ENCODE measurements at places on chromosomes 6 and 20.

GRCh38 chr6:132548746-132549463, 3.6 kb upstream of the TAAR8 start:
- DNase-seq: no peak

DNA sequence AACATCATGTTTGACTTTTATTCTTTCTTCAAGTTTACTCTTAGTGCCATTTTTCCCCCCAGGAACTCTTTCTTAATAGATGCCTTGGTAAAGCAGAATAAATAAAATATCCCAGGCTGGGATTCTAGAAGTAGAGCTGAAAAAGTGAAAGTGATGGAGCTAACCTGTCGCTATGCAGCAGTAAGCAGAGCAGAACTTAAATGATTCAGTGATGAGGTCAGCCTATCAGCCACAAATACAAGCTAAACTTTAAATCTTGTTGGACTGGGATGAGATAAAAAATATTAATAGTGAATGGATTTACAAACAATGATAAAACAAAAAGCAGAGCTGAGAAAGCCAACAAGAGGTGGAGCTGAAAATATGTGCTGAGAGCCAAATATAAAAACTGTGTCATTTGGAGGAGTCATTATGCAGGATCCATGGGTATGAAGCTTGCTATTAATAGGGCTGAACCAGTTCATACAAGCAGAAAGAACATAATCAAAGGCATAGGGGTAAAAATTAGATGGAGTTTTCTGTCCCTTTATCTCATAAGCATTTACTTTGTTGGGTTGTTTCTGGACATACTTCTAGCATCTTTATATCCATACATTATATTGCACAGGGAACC, 877.8 kb downstream of the EPHA7 start:
- no peak for DNase-seq

DNA sequence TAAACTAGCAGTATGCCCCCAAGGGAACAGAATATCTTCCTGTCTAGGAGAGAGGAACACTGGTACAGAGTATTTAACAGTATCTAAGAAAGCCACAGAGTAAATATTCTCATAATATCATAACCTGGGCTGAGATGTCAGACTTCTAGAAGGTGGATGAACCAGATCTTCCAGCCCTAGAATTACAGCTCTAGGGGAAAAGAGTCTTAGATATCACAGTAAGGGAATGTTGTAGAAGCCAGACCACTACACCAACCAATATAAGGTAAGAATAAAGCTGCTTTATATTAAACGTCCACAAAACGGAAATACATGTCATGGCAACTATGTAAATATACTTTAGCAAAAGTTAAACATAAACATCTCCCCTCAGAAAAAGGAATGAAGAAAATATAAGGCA, 12.4 kb downstream of the SERINC1 start:
- DNase-seq: no peak

DNA sequence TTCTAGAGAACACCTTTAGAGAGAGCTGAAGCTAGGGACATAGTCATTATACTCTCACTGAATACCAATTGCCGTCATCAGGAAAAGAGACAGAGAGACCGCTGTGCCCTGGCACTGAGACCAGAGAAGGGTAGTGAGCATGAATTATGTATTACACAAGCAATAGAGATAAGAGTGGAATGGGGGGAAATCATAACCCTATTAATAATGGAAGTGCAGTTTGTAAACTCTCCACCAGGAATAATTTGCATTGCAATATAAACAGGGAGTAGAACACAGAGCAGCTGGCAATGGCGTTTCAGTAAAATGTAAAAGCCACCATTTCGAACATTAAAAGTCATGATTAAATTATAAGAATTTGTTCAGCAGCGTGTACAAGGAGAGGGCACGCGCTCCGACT, 244.5 kb downstream of the MAFB start:
- DNase-seq: no peak

- DNase-seq: no peak
Measured at GRCh38 chr6:109344226-109344625, 38.0 kb downstream of the CD164 start.

- no peak for DNase-seq
Measured at GRCh38 chr6:169866140-169866534, 114.7 kb downstream of the ERMARD start.

DNA sequence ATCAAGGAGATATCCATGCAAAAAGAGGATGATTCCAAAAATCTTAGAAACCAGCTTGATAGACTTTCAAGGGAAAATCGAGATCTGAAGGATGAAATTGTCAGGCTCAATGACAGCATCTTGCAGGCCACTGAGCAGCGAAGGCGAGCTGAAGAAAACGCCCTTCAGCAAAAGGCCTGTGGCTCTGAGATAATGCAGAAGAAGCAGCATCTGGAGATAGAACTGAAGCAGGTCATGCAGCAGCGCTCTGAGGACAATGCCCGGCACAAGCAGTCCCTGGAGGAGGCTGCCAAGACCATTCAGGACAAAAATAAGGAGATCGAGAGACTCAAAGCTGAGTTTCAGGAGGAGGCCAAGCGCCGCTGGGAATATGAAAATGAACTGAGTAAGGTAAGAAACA, 10.1 kb upstream of the SNRNP48 start:
- no peak for DNase-seq

DNA sequence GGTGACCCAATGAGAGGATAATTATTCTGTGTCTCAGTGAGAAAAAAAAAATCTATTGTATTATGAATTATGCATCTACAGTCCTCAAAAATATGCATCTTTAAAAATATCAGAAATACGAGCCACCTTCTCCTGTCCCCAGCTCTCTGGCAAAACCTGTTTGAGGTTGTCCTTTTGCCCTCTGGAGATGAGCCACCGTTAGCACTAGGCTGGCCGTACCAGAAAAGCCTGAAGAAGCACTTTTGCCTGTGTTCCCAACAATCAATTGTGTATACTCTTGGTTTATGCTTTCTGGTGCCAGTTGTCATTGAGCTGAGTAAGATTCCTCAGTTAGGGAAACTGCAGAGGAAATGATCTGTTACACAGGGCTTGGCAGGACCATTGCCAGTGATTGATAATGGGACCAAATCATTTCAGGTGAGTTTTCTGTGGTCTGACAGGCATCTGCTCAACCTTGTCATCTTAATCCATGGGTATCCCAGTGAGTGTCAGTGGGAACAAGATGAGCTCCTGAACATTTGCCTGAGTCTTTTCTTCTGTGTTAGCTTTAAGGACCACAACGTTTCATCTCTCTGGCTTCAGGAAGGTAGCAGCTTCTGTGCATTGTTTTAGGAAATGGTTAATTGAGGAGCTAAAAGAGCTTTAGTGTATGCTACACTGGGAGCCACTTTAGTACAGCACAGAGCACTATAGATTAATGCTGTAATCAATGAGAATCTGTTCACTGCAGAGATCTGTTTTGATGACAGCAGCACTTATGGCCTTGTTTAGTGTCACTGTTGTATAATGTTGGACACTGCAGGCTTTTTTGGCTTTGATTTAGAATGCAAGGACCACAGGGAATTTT, 330.1 kb downstream of the RIMS1 start:
- DNase-seq: no peak

GRCh38 chr6:4287811-4288244, 152.5 kb upstream of the ECI2 start:
- no peak for DNase-seq

DNA sequence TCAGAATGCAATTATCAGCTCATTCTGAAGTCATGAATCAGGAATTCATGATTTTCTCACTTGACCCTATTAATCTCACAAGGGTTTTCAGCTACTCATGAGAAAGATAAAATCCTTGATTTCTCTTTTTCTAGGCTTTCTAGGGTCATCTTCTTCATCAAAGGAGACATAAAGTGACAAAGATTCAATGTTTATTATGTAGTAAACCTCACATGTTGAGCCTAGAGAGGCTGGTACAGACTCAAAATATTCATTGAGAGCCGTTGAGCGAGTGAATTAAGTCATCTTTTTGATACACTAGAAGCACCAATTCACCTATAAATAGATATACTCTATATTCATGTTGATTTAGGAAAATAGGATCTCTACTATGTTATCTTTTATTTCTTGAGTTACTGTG, 104.8 kb upstream of the TRAF3IP2 start:
- DNase-seq: no peak

- DNase-seq: no peak
Measured at GRCh38 chr6:136249336-136249735, 775 bp downstream of the MTFR2 start.

- no peak for DNase-seq
Measured at GRCh38 chr6:33013608-33014007, 4.2 kb upstream of the HLA-DOA start.

GRCh38 chr6:100456141-100456907, 8.4 kb downstream of the SIM1 start:
- no peak for DNase-seq

DNA sequence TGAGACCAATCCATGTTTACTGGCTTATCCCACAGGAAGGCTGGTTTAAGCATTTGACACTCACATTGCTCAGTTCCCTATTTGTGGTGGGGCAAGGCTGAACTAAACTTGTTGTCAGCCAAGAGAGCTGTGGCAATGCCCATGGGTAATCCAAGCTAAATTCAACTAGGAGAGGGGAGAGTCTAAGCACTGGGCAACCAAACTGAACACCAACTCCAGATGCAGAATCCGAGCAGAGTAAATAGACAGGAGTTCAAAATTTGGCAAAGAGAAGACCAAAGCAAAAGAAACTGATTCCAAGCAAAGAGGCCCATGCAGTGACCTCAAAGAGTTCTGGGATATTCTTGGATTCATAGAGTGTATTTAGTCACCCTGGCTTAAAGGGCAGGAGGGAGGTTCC, 106.5 kb upstream of the NT5E start:
- no peak for DNase-seq

DNA sequence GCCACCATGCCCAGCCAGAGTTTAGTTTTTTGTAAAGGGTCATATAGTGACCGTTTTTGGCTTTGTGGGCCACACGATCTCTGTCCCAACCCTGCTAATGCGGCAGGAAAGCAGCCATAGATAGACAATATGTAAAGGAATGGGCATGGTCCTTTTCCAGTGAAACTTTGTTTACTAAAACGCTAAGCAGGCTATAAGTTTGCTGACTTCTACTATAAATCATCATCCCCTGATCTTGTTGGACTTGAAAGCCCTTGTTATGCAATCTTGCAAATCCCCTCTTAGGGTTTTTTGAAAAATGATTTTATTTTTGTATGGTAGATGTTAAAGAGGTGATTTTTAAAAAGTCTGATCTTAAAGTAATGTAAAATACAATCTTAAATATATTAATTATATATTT, 63.6 kb downstream of the CBFA2T2 start:
- no peak for DNase-seq

GRCh38 chr6:130771741-130772140, 55.5 kb upstream of the SMLR1 start:
- no peak for DNase-seq

- DNase-seq: no peak
Measured at GRCh38 chr6:45822873-45823272, 192.8 kb downstream of the CLIC5 start.

- DNase-seq: no peak
Measured at GRCh38 chr6:96196633-96197032, 180.9 kb downstream of the FUT9 start.

DNA sequence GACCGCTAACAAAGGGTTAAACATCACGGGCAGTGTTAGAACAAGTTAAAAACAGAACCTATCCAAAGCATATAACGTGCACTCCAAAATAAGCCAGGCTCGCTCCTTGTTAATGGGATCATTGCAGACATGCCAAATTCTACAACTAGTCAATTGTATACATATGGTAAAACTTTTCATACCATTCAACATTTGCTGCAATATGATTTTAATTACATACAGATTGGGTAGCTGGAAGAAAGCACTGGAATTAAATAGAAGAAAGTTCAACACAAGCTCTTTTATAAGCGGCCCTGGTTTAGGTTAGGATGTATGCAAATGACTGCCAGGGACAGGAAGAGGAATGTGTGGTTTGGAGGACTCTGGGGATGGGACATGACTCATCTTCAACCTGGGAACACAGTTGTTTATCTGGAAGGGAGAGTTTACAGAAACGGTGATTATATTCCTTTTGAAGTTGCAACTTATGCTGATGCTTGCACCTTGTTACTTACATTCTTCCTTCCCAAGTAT, 62.5 kb upstream of the TIAM2 start:
- DNase-seq: no peak

DNA sequence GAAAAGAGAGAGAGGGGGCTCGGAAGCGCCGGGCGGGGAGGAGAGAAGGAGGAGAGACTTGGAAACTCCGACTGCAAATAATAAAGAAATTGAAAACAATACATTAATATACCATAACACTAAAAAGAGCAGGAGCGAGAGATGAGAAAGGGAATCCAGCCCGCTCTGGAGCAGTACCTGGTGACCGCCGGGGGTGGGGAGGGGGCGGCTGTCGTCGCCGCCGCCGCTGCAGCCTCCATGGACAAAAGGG, 338 bp downstream of the E2F3 start:
- no peak for DNase-seq

- DNase-seq: no peak
Measured at GRCh38 chr20:34949120-34949519, 6.5 kb downstream of the GSS start.

DNA sequence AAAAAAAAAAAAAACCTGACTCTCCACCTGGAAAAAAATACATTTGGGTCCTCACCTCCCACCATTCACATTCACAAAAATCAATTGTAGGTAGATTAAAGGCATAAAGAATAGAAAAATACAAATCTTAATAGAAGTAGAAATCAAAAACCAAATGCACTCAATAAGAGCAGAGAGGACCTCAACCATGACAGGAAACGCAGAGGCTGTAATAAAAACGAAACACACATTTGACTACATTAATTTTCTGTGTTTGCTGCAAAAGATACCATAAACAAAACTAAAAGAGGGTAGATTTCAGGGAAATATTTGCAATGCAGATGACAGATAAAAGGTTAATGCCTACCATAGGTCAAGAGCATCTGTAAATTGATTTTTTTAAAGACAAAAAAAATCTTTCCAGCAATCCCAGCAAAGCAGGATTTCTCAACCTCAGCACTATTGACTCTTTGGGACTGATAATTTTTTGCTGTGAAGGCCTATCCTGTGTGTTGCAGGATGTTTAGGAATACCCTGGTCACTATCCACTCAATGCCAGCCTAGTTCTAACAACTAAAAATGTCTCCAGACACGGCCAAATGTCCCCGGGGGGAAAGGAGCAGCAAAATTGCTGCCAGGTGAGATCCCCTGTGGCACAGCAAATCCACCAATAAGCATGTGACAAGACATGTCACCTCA, 9.1 kb downstream of the ETV7 start:
- DNase-seq: no peak

- no peak for DNase-seq
Measured at GRCh38 chr20:58897488-58897887, 45.0 kb downstream of the GNAS start.

GRCh38 chr20:22492497-22492896, 91.9 kb downstream of the FOXA2 start:
- no peak for DNase-seq

DNA sequence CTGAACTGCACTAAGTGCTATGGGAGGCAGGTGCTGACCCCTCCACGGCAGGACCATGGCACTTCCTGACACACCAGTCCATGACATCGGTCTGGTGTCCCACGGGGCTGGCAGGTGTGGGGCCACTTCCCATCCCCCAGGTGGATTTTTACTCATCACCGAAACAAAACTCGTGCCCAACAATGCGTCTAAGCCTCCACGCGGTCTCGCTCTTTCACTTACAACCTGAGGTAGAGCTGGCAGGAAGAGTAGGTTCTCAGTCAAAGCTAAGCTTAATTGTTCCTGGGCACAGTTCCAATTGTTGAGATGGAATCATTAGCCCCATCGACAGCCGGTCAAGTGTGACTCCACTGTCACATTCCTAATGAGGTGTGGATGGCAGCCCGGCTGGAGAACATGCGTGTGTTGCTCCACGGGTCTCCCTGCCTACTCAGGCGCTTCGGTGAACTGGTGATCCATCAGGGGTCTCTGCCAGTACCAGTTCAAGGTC, 125.7 kb downstream of the SLC23A2 start:
- DNase-seq: no peak

GRCh38 chr6:4905826-4906225, 98.0 kb downstream of the RPP40 start:
- DNase-seq: no peak
